ENCODE measurements at places on chromosomes 12 and 14.

DNA sequence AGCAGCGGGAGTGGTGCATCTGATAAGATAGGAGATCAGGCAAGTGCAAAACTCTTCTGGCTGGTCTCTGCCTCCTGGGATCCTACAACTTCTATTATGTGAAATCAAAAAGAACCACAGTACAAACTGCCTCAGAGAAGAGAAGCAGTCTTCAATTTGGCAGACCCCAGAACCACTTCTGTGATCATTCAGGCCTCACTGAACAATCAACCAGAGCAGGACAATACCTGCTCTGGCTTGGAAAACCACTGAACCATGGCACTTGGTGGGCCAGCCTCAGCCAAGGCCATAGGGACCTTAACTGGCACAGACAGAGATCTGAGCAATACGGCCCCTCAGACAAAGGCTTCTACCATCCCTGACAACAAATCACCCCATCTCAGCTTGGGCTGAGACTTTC, 103.0 kb downstream of the NDUFA12 start:
- DNase-seq: no peak

DNA sequence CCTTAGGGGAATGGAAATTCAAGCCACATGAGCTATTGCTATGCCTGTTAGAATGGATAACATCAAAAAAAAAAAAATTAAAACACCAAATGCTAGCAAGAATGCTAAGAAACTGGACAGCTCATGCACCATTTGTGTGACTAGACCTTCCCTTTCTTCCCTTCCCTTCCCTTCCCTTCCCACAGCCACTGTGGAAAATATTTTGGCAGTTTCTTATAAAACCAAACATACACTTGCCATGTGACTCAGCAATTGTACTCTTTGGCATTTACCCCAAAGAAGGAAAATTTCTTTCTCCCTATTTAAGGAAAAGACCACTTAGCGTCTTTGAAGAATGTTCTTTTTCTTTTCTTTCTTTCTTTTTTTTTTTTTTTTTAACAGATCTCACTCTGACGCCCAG, 49.1 kb upstream of the FKBP4 start:
- no peak for DNase-seq

- DNase-seq: no peak
Observed at GRCh38 chr12:69714542-69714941, 15.4 kb upstream of the BEST3 start.

GRCh38 chr12:87317302-87317701, 711.9 kb downstream of the C12orf50 start:
- DNase-seq: no peak

DNA sequence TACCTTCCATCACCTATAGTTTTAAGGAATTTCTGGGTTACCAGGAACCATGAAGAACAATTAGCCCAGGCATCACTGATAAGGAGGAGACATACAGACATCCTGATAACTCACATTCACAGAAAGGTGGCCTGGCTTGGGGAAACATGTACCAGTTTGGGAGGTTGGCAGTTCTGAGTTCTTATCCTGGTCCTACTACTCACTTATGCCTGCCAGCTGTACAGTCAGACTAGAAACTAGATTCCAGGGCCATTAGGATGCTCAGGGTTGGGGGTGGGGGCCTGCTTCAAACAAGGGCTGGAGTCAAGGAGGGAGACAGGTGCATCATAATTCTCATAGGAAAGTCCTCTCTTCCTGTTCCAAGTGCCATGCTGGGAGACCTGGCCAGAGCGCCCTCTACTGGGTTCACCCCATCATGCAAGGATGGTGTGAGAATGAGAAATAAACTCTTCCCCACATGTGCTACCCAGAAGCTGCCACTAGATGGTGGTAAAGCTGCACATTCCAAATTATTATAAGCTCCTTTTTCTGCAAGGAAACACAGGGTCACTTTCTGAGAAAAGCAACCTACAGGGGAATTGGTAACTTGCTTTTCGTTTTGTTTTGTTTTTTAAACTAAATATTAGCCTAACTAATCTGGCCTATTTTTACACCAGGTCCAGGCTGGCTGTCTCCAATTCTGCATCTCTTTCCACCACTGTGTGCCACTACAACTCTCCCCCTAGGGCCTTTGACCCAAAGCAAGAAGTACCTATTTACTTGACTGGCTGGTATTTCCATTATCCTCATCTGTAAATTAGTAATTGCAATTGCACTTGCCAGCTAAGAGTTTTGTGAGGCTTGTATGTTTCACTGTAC, 14.5 kb downstream of the OAS2 start:
- peak; percentile 12 for DNase-seq

DNA sequence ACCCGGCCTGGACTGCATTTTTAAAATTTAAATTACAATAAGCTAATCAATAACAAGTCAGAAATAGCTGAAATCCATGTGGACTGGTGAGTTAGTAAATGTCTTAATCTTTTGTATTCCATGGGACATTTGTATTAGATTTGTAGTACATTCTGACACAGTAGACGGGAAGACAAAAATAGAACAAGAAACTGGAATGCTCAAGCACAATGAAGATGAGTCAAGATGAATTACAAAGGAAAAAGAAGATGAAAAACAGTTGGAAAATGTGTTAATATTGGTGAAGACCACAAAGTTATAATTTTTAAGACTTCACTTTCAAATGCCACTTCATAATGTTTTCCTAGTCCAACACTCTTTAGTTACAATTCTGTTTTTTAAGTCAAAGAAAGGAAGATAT, 97.8 kb upstream of the FERMT2 start:
- DNase-seq: no peak

DNA sequence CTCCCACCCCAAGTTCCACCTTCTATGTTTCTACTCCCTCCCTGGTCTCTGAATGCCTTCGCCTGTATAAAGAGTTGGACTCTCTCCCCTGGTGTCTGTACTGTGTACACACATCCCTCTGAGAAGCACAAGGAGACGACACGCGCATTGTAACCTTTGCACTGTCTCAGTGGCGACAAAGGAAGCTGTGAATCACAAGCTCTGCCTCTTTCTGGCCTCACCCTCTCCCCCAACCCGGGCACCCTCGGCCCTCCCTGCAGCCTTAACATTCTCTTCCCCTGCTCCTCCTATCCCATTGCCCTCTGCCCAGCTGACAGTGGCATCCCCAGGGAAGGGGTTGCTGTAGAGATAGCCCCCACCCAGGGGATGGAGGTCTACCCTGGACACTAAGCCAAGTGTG, 2.5 kb upstream of the SMARCD1 start:
- DNase-seq: no peak

DNA sequence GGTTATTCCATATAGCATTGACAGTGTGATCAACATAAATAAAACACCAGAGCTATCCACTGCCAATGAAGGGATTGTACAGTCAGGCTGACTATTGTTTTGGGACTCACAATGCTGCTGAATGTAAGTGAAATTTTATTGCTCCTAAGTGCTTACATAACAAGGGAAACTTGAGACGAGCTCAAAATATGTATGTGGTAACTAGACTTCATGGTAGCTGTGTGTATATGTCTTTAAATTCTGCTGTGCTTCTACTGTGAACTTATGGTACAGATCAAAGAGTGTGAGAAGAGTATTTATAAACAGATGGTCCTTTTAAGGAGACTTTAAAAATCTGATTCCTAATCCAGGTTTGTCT, 6.9 kb downstream of the FLRT2 start:
- no peak for DNase-seq

- no peak for DNase-seq
Observed at GRCh38 chr14:93431036-93431670, 414 bp downstream of the UNC79 start.

DNA sequence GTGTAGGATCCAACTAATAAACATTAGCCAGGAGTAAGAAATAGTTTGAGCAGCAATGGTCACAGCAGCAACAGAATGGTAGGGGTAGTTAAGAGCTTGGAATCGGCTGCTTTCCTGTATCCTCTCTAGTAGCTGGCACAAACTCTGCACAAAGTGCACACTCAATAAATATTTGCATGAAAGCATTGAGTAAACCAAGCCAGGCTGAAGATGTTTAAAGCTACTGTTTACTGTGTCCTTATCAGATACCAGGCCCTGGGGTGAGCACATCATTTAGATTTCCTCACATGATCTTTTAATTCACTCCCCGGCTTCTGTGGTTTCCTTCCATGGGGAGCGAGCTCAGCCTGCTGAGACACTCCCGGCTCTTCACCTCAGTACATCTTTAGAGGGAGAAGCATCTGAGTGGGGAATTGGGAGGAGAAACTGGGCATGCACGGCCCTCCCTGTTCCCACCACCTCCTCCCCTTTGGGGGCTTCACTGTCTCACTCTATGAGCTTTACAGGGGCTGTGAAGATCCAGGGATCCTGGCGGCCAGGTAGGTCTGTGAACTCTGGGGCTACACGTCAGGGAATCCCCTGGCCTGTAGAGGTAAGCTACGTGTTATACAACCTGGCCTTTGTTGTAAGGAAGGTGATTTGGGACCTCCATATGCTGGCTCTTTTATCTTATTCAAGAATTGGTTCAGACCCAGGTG, 107.2 kb upstream of the VASH1 start:
- DNase-seq: no peak

DNA sequence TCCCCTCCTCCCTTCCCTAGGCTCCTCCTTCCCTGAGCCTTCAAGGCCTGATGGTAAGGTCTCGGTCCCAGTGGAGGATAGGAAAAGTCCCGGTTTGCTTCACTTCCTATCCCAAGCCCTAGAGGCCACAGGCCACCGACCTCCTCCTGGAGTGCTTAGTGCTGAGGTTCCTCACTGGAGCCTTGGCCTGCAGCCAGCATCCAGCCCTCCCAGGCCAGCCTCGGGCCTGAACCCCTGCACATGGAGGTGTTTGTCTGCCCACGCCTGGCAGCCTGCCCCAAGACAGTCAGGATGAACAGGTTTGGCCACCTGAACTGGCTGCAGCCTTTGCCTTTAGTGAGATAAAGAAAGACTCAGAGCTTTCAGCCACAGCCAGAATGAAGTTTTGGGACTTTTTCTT, 15.8 kb upstream of the KRT7 start:
- no peak for DNase-seq

GRCh38 chr14:59398841-59399240, 66.3 kb downstream of the GPR135 start:
- DNase-seq: no peak

DNA sequence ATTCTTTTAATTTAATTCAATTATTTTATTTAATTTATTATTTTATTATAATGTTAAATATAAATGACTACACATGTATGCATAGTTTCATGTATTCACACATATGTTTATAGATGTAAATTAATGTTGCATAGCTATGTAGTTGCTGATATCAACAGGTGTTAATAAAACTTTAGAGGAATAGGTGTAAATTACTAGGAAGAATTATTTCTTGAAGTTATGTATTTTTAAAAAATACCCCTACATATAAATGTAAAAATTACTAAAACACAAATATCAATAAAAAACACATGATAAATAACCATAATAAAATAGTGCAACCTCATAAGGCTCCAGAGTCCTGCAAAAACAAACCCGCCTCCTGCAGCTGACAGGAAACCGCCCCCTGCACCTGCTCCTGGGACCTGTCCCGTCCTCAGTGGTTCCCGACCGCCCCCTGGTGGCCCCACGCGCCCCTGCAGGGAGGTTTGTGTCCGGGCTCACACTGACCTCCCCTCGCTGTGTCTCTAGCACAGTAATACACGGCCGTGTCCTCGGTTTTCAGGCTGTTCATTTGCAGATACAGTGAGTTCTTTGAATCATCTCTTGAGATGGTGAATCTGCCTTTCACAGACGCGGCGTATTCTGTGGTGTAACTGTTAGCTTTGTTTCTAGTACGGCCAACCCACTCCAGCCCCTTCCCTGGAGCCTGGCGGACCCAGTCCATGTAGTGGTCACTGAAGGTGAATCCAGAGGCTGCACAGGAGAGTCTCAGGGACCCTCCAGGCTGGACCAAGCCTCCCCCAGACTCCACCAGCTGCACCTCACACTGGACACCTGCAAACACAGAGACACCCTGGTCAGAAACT, 1264.0 kb downstream of the TMEM121 start:
- peak; percentile 41 for DNase-seq
